ENCODE measurements at places on chromosomes 16 and 17.

- DNase-seq, result peak; percentile 30
These were observed 172.6 kb downstream of the CDK5R1 start for GRCh38 chr17:32659419-32659842.

GRCh38 chr16:30409125-30410060, 2.0 kb downstream of the ZNF771 start:
- no peak for DNase-seq

DNA sequence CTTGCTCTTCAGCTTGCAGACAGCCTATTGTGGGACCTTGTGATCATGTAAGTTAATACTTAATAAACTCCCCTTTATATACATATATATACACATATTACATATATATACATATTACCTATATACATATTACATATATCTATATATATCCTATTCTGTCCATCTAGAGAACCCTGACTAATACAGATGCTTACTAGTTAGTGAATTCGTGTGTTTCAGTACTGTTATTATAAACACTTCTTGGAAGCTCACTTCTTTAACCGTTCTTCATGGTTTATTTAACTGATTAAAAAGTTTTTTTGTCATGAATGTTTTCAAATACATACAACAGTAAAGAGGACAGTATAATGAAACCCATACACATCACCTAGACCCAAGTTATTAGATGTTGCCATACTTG, 12.6 kb downstream of the ORC6 start:
- DNase-seq, result no peak

DNA sequence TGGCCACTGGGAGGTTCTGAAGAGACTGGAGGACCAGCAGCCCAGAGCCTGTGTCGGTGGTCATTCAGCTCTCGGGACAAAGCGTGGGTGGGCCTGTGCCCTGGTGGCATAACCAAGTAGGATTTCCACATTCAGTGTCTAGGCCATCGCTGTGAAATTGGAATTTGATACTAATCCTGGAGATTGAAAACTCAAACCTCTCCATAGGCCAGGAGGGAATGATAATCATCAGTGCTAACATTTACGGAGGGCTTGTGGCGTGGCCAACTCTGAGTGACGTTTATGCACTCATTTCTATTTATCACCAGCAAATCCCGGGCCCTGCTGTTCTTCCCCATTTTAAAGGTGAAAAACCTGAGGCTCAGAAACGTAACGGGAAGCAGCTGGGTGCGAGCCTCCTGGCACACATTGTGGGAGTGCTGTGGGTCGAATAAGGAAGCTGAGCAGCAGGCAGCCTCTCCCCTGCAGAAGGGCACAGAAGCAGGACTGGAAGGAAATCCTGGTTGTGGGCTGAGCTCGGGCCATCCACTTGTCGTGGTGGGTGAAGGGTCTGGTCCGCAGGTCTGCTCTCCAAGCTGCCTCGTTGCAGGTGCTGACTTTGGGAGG, 33.1 kb downstream of the RAI1 start:
- no peak for DNase-seq

GRCh38 chr16:54506741-54507500, 220.3 kb upstream of the IRX3 start:
- DNase-seq, result no peak

DNA sequence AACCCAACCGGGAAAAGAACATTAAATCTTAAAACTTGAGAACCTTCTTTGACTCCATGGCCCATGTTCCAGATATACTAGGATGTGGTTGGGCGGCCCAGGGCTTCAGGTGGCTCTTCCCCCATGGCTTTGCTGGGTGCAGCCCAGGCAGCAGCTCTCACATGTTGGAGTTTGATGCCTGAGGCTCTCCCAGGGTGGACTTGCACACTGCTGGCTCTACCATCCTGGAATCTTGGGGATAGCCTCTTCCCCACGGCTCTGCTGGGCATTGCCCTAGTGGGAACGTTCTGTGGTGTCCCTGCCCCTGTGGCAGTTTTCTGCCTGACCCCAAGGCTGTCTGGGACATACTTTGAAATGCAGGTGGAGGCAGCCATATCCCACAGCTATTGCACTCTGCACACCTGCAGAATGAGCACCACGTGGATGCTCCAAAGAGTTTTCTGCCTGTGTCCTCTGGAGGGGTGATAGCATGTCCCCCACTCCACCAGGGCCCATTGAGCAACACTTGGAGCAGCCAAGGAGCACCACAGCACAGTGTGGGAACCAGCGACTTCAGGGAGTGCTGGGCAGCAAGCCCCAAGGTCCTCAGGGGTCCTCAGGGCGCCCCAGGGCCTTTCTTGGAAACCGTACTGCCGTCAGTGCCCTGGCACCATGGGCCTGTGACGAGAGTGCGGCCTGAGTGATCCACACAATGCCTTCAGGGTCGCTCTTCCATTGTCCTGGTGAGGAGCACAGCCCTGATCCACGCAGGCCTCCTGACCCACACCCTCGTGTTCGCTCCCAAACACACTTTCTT, 70.8 kb downstream of the GOSR1 start:
- DNase-seq, result no peak

DNA sequence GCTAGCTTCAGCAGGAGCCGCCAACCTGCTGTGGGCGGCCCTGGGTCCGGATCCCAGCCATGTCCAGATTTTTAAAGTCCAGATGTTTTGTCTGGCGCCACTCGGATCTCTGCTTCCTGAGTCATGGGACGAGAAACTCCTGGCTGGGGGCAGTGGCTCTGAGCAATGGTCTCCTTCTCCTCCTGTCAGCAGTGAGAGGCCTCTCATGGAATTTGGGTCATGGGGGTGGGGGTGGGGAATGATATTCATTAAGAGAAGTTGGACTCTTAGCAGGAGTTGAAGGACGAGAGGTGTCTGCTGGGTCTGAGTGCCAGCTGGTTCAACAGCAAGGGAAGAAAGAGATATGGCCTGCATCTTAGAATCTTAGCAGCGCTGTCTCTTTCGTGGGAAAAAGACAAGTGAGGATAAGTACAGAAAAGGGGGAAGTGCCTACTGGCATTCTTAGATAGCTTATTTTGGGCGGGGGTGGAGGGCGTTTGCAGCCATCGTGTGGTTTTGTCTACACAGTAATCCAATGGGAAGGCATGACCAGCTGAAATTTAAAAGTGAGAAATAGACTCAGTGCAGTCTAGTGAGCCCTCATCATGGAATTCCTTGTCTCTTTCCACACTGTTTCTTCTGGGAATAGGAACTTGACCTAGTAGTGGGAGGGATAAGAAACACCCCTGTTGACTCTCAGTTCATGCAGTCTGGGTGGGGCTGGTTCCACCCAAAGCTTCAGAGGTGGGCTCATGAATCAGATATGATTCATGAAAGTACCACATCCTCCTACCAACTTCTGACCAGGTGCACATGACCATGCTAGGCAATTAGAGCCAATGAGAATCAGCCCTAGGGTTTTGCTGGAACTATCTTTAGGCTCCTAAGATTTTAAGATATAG, 80.5 kb downstream of the MYH13 start:
- DNase-seq, result no peak

GRCh38 chr16:75105306-75106061, 11.1 kb downstream of the LDHD start:
- no peak for DNase-seq

GRCh38 chr16:23949630-23950290, 114.0 kb downstream of the PRKCB start:
- no peak for DNase-seq

DNA sequence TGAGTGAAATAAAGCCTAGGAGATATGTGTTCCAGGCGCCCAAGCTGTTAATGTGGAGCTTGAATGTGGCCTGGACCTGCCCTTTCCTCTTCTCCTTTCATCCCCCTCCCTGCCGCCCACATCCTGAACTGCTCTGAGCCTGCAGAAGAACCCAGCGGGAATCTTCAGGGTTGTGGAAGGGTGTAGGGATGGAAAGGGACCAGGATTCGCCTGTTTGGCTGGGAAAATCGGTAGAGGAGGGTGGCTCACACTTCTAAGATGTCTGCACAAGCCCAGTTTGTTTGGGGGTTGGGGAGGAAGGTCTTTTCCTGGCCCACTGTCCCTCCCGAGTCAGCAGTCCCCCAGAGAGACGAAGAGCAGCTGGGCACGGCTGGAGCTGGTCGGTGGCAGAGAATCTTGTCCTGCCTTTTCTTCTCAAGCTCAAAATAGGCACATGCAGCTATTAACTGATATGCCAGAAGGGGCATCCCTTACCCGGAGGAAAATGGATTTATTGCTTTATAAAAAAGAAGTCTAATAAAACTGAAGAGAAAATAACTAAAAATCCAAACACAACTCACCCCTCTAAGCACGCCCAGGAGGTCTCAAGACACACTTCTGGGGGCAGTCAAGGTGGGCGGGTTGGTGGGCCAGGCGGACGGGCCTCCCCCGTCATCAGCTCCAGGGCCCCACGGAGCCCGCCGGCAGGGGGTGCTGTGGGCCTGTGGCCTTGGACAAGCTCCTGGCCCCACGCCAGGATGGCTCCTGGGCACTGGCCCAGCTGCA, 11.5 kb upstream of the PITPNA start:
- no peak for DNase-seq

GRCh38 chr16:11118479-11118878, 137.5 kb downstream of the SOCS1 start:
- no peak for DNase-seq

GRCh38 chr17:15194859-15195277, 70.3 kb downstream of the PMP22 start:
- no peak for DNase-seq

DNA sequence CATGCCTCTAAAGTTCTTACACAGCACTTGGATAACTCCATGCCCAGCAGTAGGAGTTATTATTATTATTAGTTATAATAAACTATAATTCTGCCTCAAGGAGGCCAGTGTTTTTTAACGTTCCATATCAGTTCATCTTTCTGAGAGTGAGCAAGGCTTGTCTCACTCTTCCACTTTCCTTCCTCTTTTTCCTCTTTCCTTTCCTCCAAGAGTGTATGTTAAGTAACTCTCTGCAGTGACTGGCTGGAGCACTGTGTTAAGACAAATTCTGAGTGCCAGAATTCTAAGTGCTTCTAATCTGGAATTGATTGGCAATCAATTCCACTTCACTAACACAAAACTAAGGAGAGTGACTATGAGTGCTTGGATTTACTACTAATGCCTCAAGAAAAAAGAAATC, 16.4 kb downstream of the CLEC19A start:
- DNase-seq, result no peak

- DNase-seq, result peak; percentile 97
These were observed 1.2 kb upstream of the MT2A start for GRCh38 chr16:56607109-56607618.

GRCh38 chr17:35766489-35766877, 5.8 kb downstream of the C17orf50 start:
- DNase-seq, result no peak

DNA sequence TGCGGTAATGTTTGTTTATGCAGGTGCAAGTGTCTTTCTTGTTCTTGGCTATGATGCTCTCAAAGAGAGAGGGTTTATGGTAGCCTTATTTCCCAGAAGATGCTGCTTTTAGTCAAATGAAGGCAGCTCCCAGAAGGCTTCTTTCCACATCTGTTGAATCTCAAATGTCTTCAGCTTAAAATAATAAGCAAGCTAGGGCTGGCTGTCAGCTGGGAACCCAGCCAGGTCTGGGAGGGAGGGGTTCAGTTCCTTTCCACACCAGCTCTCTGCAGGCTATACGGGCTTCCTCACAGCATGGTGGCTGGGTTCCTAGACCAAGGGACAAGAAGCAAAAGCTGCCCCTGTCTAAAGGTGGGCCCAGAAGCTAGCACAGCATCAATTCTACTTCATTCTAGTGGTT, 47.4 kb upstream of the ATF7IP2 start:
- no peak for DNase-seq

- DNase-seq, result peak; percentile 82
These were observed 3.0 kb upstream of the KRT15 start for GRCh38 chr17:41521574-41522261.

GRCh38 chr17:6712058-6712853, 913 bp downstream of the SLC13A5 start:
- DNase-seq, result no peak

DNA sequence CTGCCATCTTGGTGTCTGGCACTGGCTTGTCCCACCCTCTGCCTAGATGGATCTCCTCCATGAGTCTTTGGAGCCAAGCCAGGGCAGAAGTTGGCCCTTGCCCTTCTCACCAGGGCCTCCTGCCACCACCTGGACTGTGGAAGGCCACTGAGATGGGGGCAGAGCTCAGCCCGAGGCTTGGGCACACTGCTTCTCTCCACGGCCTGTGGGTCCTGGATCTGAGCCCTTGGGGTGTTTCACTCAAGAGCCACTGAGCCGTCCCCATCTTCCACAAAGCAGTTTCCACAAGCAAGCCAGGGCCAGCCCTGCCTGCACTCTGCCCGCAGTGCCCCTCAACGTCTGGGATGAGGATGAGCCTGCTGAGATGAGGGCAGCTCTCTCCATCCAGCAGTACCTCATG, 16.7 kb upstream of the CD300A start:
- no peak for DNase-seq

DNA sequence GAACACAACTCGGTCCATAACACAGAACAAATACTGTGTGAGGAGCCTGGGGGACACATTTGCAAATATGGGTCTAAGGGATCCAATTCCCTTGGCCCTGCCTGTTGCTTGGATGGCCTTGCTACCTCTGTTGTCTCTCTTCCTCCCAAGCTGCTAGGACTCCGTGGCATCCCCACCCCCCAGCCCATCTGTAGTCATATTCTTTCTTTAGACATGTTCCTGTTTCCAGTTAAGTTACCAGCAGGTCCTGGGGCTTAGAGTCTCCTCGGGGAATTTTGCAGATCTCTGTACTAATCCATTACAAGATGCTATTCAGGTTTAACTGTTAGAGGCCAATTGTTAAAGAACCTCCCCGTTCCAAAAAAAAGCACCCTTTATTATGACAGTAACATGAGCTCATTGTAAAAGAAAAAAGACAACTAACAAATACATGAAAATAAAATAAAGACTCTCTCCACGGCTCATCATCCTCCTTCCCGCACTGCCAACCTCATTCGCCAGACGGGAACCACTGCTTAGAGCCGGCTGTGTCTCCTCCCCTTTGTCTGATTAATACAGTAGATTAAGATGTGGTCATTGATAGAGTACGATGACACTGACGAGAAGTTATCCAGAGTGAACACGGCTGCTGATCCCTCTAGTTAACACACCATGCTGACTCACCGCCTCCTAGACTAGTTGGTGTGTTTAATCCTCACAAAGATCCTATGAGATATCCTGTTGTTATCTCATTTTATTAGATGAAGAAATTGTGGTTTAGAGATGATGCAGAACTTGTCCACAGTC, 22.2 kb downstream of the HS3ST4 start:
- DNase-seq, result no peak

- no peak for DNase-seq
These were observed 27.3 kb upstream of the CBFA2T3 start for GRCh38 chr16:89004209-89004831.

DNA sequence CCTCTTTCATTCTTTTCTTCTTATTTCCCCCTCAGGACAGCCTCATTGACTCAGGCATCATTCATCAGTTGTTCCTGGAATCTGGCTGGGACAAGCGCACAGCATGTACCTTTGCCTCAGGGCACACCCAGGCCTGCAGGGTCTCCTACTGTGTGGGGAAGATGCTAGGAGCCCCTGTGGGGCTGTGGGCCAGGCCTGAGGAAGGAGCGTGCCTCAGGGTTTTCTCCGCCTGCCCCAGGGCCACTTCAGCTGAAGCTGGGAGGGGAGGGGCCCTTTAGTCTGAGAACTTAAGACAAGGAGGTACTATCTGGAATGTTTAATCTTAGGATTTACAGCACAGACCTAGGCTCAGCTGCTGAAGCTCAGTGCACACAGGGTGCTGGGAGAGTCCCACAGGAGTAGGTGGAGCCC, 7.9 kb downstream of the ELMO3 start:
- no peak for DNase-seq

- no peak for DNase-seq
These were observed 9.9 kb upstream of the TEX2 start for GRCh38 chr17:64273006-64273405.

- DNase-seq, result no peak
These were observed 32.9 kb upstream of the GNG13 start for GRCh38 chr16:833411-833810.
